ENCODE measurements at places on chromosomes 7 and 10. TPM values are rescaled to one million over a fixed set of nuclear protein-coding genes. Genes with fewer than 3 reads are reported as not detected.

Gene MACC1
- 0.09 TPM for total RNA-seq

Gene ARHGEF35
- 2.5 TPM for total RNA-seq

Gene HOXA10
- not detected for total RNA-seq

Gene UTF1
- not detected for total RNA-seq

Gene SUGCT
- 18.8 TPM for total RNA-seq

Gene GDF2
- not detected for total RNA-seq

Gene DPYSL4
- 2.7 TPM for total RNA-seq

Gene CTBP2
- total RNA-seq, result 81.8 TPM

Gene GFRA1
- under 0.01 TPM for total RNA-seq

Gene PLAC9
- 60.6 TPM for total RNA-seq

Gene MCU
- total RNA-seq, result 41.0 TPM

Gene ZNF117
- total RNA-seq, result 2.7 TPM

All from bronchial smooth muscle cell (primary cell).